Spinal cord (tissue), 10 donors: ENCODE measurements at places on chromosomes 7 and 10.

DNA sequence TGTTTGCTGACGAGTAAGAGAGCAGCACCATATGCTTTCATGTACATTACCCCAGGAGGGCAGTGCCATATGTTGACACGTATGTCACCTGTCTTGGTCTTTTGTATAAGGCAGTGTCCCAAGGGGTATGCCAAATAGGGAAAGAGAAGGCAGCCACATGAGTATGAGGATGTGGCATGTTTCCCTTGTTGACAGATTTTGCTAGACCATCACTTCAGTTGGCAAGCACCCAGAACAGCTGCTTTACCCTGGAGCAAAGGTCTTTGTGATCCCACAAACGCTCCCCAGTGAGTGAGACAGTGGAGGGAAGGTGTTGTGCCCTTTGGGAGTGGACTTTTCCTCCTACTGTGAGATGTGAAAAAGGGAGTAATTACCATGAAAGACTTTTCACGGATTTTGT, 350.1 kb downstream of the ETV1 start:
- no peak for DNase-seq

- no peak for DNase-seq
Measured at GRCh38 chr7:130458257-130458656, 17.4 kb upstream of the CEP41 start.

GRCh38 chr10:784403-785088, 95.1 kb upstream of the DIP2C start:
- DNase-seq: peak; percentile 87

GRCh38 chr7:98352621-98353020, 48.3 kb downstream of the BAIAP2L1 start:
- no peak for DNase-seq

GRCh38 chr7:74306730-74307469, 17.7 kb downstream of the CLIP2 start:
- peak; percentile 62 for DNase-seq
